ENCODE measurements at places on chromosomes 11 and 22.

DNA sequence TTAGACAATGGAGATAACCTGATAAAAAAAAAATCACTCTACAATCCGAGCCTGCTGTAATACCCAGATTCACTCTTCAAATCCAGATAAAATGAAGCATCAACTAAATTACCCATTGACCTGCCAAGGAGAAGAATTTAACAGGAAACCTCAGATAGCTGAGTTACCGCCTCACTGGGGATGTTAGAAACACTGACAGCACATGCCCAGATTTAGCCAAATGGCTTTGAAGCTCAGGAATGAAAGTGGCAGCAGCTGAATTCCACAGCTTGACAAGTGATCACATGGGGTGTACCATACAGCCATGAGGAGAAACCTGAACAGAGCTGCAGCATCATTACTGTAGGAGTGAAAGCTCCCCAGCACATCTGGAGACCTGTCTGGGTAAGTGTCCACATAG lies 807.6 kb downstream of the DLG2 start:
- DNase-seq, result no peak

DNA sequence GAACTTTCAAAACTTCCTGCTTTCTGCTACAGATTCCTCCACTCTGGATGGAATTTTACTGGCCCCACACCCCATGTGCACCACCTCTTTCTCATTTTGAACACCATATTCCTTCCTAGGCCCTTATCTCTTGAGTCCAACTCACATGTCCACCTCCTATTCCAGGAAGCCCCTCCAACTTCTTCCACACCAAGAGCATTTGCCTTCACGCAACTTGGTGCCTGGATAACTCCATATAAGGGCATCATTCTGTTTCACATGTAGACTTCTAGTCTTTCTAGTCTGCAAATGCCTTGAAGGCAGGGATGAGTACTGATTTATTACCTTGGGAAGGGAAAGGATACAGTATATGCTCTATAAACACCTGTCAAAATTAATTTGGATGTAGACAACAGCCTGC lies 17.5 kb downstream of the GAB2 start:
- DNase-seq, result no peak

GRCh38 chr22:27896245-27896644 lies 22.8 kb downstream of the PITPNB start:
- DNase-seq, result no peak

GRCh38 chr11:83241291-83241946 lies 44.7 kb downstream of the CCDC90B start:
- peak; percentile 70 for DNase-seq

- no peak for DNase-seq
Observed at GRCh38 chr11:34905666-34906065, 10.5 kb downstream of the APIP start.

DNA sequence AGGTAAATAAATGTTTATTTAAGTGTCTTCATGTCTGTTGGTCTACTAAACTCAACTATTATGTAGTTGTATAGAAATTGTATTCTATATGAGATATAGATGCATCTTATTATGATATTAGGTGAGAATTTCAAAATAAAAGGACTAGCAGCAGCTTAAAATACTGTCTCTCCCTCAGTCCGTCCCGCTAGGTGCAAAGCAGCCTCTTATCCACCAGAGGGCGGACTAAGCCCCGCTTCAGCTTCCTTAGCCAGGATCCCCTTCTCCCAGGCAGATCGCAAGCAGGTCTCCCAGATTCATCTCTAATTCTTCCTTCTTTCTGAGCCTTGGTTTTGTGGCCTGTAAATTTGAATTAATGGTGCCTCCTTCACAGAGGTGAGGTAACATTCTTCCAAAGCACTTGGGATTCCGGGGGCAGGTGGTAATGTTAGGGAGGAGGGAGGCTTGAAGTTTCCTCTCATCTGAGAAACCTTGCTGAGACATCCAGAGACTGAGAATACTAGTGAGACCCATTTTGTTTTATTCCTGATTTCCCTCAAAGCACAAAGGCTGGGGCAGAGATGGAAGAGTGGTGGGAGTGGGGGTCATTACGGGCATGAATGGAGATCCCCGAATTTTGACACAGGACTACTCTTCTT lies 13.5 kb upstream of the INSC start:
- DNase-seq, result peak; percentile 81

GRCh38 chr22:33803371-33804282 lies 116.6 kb downstream of the LARGE1 start:
- DNase-seq, result peak; percentile 15

GRCh38 chr11:19242179-19242932 lies 1.6 kb upstream of the E2F8 start:
- no peak for DNase-seq

DNA sequence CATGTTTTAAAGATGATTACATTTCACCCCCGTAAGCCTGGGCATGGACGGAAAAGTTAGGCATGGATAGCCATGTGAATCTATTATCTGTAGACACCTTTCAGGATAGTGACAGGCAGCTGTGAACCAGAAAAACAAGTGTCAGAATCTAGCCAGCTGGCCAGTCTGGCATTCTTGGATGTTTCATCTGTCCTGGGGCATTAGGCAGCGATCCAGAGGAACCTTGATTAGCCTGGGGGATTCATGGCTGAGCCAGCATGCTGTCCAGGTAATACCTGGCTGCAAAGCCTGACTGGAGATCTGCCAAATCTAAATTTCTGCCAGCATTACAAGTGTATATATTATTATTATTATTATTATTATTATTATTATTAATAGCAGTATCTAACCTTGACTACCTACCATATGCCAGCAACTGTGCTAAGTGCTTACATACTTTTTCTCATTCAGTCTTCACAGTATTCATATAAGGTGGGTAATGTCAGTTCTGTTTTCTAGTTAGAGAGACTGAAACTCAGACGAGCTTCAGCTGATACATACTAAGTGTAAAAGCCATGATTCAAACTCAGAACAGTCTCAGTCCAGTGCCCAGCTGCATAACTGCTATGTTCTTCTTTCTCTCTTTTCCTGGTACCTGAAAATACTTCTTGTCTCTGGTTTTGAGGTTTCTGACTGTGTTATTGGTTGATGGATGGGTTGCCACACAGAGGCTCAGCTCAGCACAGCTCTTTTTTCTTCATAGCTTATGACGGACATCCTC lies 12.8 kb downstream of the BMAL1 start:
- no peak for DNase-seq

DNA sequence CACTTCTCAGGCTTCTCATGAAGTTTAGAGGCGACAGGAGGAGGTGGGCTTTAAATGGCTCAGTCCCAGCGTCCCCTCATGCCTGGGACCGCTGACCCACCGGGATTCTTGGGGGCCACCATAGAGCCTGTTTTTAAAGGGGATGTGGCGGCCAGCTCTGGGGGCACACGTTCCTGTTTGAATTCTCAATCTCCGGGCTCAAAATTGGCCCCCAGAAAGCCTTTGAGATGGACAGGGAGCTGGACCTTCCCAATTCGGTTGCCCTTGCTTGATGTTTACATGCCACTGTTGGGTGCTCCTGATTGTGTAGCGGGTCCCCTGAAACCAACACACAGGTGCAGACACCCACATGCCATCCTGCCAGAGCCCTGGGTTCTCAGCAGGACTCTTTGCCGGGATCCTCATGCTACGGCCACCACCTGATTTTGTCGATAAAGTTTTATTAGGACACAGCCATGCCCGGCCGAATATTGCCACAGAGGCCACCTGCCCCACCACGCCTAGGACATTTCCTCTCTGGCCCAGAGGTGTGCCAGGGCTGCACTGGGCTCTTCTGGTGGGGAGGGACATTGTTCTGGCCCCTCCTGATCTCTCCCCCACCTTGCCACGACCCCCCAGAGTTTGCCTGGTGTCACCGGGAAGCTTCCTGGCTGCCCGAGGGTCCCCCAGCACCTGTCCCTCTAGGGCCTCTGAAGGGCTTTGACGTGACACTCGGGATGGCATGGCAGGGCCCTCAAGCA lies 71.6 kb downstream of the KCNQ1 start:
- no peak for DNase-seq

DNA sequence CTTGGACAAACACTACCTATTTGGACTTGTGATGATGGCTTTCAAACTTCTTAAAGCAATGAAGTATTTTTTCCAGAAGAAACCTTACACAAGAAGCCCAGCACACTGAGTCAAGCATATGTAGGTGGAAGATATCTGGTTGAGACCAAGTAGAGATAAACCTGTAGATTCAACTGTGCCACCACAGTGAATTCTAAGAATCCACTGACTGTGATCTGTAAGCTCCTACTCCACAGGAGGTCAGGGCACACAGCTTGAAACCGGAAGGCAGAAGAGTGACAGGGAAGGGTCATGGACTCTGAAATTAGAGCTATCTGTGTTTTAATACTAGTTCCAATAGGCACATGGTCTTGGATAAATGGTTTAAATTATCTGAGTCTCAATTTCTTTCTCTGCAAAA lies 404.5 kb downstream of the ETS1 start:
- no peak for DNase-seq

- DNase-seq, result no peak
Observed at GRCh38 chr11:71211631-71212030, 40.7 kb downstream of the SHANK2 start.

- DNase-seq, result peak; percentile 68
Observed at GRCh38 chr22:29797351-29797750, 30.2 kb downstream of the UQCR10 start.

DNA sequence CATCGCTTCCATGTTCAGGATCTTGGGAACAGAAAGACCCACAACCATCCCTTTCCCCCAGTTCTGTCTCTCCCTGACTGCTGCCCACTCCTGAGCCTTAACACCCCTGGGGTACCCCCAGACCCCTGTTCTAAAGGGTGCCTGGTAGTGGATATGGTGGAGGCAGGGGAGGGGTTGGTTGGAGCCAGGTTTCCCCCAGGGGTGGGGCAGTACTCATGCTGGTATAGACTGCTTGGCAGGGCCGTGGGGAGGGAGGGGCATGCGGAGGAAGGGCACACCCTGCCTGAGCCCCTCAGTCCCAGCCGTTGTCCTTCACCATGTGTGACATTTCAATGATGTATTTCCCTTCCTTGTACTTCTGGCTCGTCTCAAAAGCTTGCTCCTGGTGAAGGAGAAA lies 4.0 kb downstream of the YPEL4 start:
- DNase-seq, result no peak

DNA sequence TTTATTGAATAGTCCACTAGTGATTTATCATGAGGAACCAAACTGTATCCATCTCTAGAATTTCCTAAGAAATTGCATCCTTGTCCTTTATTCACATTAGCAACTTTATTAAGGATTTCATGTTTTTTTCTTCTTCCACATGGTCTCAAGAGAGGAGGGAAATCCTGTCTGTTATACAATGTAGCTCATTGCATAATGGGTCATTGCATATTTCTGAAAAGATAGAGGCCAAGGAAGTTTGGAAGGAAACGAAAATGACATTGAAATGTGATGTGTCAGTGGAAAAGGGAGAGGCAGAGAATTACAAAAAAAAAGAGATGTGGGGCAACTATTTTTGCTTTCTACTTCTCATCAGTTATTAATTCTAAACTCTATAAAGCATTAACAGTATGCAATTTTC lies 353.1 kb downstream of the METTL15 start:
- DNase-seq, result no peak

GRCh38 chr22:29463629-29464028 lies 16.4 kb upstream of the NEFH start:
- DNase-seq, result no peak

DNA sequence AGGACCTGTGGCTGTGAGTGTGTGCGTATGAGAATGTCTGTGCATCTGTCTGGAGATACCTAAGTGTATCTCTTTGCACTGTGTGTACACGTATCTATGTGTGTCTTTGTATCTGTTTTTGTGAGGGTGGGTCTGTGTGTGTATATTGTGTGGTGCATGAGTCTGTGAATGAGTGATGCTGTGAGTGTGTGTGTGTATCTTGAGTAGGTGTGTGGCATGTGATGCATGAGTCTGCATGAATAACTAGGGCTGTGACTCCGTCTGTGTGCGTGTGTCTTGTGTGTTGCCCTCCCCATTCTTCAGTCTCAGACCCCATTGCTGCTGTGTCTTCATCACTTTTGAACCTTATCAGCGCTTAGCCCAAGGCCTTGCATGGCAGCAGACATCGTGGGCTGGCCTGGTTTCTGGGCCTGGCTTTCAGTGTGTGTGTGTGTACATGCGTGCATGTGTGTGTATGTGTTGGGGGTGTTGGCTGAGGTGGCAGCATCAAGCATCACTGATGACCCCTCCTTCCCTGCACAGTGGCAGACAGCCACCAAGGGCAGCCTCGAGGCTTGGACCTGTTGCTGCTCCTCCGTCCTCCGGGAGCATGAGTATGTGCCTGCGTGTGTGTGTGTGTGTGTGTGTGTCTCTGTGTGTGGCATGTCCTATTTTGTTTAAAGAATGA lies 1.4 kb downstream of the SGSM1 start:
- no peak for DNase-seq

- DNase-seq, result no peak
Observed at GRCh38 chr22:50705851-50706351, 32.1 kb upstream of the ACR start.

DNA sequence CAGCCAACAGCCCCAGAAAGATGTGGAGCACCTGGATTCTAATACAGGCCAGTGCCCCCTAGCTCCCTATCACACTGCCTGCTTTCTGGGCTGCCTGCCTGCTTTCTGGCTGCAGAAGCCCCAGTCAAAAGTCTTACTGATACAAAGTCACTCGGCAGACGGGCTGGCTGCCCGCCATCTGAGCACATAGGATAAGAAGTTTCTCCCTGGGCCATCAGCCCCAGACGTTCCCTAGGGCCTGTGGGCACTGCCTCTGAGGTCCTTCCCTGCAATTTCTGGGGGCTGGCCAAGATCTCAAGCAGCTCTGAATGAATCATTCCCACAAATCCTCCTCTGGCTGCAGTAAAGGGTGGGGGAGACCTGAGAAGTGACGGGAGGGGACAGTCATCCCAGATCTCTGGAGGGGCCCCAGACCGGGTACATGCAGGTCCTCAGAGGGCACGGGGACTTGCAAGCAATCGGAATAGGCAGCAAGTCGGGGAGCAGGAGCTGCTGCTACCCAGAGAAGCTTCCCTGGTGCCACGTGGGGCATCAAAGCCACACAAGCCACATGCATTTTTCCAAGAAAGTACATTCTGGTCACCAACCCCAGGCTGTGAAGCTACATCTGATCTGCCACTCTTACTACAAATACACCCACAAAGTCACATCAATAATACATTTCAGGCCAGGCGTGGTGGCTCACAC lies 4.7 kb downstream of the TPST2 start:
- peak; percentile 21 for DNase-seq

DNA sequence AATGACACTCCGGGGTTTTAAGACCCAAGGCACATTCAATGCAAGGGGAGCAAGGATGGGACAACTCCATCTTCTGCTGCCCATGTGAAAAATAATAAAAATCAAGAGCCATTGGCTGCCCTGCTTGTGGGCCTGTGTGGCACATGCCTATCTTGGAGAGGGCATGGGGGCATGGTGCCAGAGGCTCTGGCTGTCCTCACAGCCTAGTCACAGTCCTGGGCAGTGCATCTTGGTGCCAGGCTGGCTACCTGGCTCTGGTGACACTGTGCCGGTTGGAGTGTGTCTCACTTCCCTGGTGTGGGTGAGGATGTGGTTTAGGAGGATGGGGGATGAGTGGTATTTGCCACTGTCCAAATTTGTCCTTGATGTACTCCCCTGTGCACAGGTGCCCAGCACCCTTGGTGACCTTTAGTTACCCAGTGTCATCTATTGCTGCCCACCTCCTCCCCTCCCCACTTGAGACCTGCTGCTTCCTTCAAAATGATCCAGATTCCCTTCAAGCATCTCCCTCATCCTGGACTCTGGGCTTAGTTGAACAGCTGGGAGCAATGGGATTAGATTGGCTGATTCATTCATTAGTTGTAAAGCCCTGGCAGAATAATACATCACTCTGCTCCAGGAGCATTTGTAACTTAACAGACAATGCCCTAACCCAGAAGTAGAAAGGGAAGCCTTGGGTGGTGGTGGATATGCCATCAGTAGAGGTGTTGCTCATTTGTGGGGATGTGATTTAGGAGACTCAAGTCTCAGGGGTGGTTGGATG lies 4.6 kb downstream of the TMEM86A start:
- DNase-seq, result no peak

GRCh38 chr11:125322289-125322688 lies 157.7 kb downstream of the PKNOX2 start:
- no peak for DNase-seq
